ENCODE measurements at places on chromosomes 7 and 10.

DNA sequence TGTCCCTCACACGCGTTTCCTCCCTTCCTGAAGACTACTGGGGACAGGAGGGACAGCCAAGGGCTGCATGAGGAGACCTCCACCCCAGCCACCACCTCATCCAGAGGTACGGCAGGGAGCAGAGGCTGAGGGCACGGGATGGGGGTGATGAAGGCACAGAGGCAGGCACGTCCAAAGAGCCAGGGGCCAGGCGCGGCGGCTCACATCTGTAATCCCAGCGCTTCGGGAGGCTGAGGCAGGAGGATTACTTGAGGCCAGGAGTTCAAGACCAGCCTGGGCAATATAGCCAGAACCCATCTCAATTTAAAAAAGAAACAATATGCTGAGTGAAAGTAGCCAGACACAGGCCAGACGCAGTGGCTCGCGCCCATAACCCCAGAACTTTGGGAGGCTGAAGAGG, 3.3 kb downstream of the MICALL2 start:
- DNase-seq: no peak

DNA sequence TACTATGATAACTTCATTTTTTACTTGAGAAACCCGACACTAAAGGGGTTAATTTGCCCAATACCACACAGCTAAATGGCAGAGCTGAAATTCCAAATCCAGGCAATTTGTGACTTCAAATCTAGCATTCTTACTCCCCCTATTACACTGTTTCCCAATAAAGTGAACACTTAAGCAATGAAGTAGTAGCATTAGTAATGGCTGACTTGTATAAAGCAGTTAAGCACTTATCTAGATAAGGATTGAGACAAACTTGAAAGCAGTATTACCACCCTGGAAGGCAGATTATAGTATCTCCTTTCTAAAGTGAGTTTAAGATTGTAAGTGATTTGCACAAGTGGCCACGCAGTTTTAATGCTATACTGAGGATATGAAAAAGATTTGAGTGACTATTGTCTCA, 39.3 kb downstream of the WASL start:
- DNase-seq: no peak

GRCh38 chr10:93226619-93227018, 152.9 kb downstream of the CYP26A1 start:
- DNase-seq: no peak

GRCh38 chr10:101840102-101840684, 3.4 kb downstream of the KCNIP2 start:
- DNase-seq: no peak

DNA sequence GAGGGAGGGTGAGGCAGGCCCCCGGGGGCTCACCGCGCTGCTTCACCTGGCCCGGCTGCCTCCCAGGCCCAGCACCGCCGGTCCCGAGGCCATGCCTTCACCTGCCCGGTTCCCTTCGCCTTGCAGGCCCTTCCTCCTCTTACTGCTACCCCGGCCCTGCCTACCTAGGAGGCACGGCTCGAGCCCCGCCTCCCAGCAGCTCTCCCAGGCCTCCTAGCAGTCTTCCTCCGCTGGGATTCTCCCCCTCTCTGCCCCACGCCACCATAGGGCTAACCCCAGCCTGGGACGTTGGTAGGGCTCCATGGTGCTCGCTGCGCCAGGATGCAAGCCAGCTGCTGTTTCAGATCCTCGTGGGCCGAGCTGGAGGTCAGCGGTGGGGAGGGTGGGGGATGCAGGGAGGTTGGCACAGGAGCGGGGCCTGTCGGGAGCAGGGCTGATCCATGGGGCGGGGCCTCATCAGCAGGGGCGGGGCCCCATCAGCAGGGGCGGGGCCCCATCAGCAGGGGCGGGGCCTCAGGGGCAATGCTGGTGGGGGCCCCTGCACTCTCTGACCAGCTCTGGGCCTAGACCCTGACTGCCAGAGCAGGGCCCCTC, 63.3 kb downstream of the RASGEF1A start:
- no peak for DNase-seq

GRCh38 chr10:649445-649797, 40.0 kb downstream of the DIP2C start:
- no peak for DNase-seq

DNA sequence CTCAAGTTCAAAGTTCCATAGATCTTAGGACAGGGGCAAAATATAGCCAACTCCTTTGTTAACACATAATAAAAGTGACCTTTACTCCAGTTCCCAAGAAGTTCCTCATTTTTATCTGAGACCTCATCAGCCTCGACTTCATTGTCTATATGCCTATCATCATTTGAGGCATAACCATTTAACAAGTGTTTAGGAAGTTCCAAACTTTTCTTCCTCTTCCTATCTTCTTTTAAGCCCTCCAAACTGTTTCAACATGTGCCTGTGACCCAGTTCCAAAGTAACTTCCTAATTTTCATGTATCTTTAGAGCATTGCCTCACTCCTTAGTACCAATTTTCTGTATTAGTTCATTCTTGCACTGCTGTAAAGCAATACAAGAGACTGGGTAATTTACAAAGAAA, 569.1 kb downstream of the ANKRD7 start:
- no peak for DNase-seq

GRCh38 chr7:30465046-30465810, 13.4 kb downstream of the NOD1 start:
- no peak for DNase-seq

DNA sequence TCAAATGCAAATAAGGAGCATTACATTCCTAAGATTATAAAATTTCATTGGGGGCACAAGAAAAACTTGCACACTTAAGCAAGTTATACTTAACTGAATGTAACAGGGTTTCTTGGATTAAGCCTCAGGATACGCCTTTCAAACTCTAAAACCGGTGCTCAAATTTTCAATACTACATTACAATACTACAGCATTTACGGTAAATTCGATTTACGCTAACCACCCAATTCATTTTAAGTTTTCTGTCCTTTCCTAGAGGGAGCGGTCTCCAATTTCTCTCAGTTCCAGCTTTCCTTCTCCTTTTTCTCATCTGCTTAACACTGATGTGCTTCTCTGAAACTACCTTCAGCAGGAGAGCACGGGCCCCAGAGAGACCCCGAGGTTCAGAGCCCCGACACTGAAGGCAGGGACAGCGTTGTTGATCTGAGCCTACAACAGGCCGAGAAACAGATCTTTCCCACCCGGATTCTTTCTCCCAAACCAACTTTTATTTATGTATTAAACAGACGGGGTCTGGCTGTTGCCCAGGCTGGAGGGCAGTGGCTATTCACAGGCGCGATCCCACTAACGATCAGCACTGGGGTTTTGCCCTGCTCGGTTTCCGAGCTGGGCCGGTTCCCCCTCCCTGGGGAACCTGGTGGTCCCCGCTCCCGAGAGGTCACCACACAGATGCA, 798 bp downstream of the ZNF425 start:
- no peak for DNase-seq

DNA sequence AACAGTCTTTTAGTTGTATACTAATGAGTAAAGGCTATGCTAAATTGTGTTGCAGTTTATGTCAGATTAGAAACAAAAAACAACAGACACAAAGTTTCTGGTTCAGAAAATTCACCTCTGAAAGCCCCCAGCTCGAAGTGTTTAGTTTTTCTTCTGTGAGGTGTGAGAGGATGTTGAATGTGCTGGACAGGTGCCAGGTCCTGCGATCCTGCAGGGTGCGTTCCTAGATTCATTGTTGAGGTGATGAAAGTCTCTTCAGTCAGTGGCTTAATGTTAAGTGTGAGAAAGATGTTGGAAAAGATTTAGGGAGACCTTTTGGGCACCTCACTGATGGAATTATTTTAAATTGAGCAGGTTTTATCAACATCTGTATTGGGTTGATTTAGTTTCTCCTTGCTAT, 287.3 kb downstream of the SDK1 start:
- DNase-seq: no peak

DNA sequence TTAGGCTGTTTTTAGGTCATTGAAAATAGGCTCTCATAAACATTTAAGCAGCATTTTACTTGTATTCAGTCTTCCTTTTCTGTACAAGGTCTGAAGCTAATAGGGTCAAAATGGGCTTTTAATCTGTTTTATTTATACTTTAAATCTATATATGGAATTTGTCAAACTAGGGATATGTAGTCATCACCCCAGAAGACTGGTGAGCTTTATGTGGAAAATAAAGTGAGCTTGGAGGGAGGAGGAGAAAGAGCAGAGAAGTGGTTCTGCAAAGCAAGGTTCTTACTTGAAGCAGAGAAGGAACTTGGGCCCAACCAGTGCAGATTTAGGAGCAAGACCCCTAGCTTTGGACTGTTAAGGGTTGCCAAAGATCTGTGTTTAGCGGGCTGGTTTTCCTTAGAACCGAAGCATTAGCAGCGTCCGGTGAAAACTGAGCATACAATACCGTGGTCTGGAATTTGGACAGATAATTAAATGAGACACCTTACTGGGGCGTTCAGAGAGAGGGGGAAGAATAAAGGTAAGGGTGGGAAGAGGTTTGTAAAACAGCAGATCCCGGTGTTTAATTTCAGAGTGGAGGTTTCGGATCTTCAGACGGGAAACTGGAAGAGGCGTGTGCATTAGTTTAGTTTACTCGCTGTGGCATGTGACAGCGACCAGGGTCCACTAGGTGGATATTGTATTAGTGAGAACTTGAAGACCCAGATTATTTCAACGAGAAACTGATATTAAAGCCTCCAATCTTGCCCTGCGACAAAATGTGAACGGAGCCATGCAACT, 2.4 kb downstream of the BAMBI start:
- no peak for DNase-seq

DNA sequence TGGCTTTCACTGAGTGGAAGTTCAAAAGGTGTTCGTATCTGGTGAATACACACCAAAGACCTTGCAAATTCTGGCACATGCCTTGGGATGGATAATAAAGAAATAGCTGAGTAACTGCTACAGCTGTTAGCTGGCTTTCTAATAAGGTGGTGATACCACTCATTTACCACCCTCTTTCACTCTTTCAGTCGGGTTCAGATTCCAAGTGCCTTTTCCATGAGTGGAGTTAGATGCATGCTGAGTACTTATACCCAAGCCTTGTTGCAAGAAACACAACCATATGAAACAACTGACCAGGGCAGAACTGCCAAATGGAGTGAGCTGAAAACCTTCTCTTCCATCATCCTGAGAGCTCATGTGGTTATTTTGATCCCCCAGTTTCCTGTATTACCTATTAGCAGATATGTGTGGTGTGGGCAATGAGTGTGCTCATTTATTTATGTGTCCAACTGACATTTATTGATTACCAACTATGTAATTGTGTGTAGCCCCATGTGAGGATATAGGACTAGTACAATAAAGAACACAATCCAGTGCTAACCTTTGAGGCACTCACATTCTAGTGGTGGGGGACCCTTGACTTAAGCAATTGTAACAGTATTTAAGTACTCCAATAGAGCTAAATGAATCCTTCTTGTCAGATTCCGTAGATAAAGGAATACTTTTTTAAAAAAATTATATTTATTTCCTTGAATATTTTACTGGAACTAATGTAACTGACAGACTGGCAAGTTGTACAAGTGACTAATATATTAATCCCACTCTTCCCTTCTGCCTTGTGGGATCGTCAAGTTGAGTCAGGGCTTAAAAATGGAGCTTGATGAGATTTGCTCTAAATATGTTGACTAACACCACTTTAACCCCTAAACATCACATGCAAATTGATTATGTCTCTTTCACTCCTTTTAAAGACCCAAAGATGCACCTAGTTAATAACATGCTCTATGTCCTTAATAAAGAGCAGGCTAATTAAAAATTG, 124.7 kb downstream of the ARID5B start:
- DNase-seq: no peak

DNA sequence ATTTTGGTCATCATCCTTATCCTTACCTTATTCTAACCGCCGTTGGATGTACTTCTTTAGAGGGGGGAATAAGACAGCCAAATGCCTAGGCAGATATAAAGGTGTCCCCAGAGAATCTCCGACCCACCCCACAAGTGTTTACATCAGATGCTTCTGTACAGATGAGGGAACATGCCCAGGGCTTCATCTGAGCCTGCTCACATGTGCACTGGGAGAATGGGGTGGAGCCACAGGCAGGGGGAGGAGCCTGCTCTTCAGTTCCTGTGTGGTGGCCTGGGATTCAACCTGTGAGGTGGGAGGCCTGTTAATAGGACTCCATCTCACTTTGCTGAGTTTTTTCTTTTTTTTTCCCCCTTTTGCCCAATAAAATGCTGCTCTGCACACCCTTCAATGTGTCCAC, 27.6 kb upstream of the OPTN start:
- DNase-seq: no peak

Measured in GM12864 (cell line).